ENCODE measurements at places on chromosomes 3 and 15. TPM values are rescaled to one million over a fixed set of nuclear protein-coding genes. Genes with fewer than 3 reads are reported as not detected.

HYKK gene
- total RNA-seq: 3.9 TPM

POPDC2 gene
- 0.40 TPM for total RNA-seq

GJD2 gene
- not detected for total RNA-seq

DNA sequence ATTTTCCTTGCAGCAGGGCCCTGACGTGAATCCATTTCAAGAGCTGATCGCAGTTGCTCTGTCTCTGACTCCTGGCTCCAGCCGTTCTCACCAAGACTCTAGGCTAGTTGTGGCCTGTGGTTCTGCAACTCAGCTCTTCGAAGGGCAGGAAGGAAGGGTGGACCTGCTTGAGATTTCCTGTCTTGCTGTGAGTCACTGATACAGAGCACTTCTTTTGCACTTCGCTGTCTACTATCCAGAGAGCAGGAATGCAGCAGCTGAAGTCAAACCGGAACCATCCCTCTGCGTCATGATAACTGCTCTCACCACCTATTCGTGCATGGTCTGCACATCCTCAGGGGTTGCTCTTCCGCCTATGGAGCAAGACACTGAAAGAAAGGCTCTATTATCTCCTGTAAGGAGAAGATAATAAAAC lies 59.7 kb downstream of the RAP2B start:
- H3K4me1 ChIP-seq: no peaks in the 10 kb centered on the region
- DNase-seq: peak; percentile 59
- no peaks in the 10 kb centered on the region for H3K27me3 ChIP-seq
- H3K4me3 ChIP-seq: no peak overlapping the region
- no peak overlapping the region for H3K27ac ChIP-seq

- H3K4me3 ChIP-seq: no peak overlapping the region
- H3K4me1 ChIP-seq: no peaks in the 10 kb centered on the region
- peaks cover 23% of the 10 kb centered on the region for H3K36me3 ChIP-seq
- no peaks in the 10 kb centered on the region for H3K27me3 ChIP-seq
- DNase-seq: no peak
These were observed 26.9 kb downstream of the CHDH start for GRCh38 chr3:53819163-53819868.

- H3K27me3 ChIP-seq: peaks cover 7% of the 10 kb centered on the region
- no peaks in the 10 kb centered on the region for H3K4me1 ChIP-seq
- H3K4me3 ChIP-seq: no peak overlapping the region
- no peaks in the 10 kb centered on the region for H3K36me3 ChIP-seq
- H3K27ac ChIP-seq: no peak overlapping the region
- DNase-seq: no peak
These were observed 36.5 kb downstream of the FSIP1 start for GRCh38 chr15:39746176-39746575.

- no peak overlapping the region for H3K27ac ChIP-seq
These were observed 102.7 kb downstream of the PTPRG start for GRCh38 chr3:61664105-61664482.

DNA sequence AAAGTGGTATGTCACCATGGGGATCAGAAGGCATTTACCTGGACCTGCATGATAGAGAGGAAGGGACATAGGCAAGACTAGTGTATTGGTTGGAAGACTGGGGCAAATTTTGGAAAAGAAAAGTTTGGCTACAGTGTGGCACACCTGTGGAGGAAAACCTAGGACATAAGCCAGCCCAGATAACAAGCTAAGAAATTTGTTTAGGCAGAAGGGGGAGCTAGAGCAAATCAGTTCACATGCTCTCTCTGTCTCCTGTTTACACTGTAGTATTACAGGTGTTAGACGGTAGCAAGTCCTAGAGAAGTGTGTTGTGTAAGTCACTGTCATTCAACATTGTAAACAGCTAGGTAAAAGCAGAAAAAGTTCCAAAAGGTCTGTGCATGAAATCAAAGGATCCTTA lies 11.9 kb upstream of the ALDH1A2 start:
- no peak overlapping the region for H3K27ac ChIP-seq
- H3K36me3 ChIP-seq: no peaks in the 10 kb centered on the region
- no peaks in the 10 kb centered on the region for H3K27me3 ChIP-seq
- no peak for DNase-seq
- no peak overlapping the region for H3K4me3 ChIP-seq

DNA sequence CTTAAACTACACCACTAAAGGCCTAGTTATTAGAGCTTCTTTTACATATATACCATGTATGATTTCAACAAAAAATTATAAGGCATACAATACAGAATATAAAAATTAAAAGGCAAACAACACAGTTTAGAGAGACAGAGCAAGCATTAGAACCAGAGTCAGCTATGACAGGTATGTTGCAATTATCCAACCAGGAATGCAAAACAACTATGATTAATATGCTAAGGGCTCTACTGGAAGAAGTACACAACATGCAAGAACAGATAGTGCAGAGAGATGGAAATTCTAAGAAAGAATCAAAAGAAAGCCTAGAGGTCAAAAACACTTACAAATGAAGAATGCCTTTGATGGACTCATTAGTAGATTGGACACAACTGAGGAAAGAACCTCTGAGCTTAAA lies 39.6 kb downstream of the CCDC54 start:
- no peak overlapping the region for H3K4me3 ChIP-seq
- no peaks in the 10 kb centered on the region for H3K27me3 ChIP-seq
- DNase-seq: no peak
- no peaks in the 10 kb centered on the region for H3K36me3 ChIP-seq
- no peaks in the 10 kb centered on the region for H3K4me1 ChIP-seq
- H3K27ac ChIP-seq: no peak overlapping the region

DNA sequence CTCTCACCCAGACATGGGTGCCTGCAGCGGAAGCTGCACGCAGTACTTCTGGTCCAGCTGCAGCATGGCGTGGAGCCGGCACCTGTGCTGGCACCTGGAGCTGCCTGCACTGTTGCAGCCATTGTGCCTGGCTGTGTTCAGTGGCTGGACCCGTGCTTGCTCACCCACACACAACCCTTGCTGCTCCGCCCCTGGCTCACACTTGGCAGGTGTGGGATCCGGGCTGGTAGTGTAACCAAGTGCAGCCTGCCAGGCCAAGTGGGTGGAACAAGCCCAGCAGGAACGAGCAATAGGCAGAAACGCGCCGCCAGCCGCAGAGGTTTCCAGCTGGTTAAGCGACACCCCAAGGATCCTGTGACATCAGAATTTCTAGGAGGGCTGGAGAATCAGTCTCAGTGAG lies 11.2 kb upstream of the SCAPER start:
- H3K4me3 ChIP-seq: no peak overlapping the region
- no peak for DNase-seq
- H3K4me1 ChIP-seq: no peaks in the 10 kb centered on the region
- H3K27me3 ChIP-seq: peaks cover 69% of the 10 kb centered on the region
- H3K36me3 ChIP-seq: no peaks in the 10 kb centered on the region
- no peak overlapping the region for H3K27ac ChIP-seq
